ENCODE measurements at places on chromosomes 2 and 18. TPM values are rescaled to one million over a fixed set of nuclear protein-coding genes. Genes with fewer than 3 reads are reported as not detected.

GRCh38 chr18:627231-627630 lies 30.2 kb upstream of the TYMS start:
- no peak for DNase-seq

The OR6B2 gene
- total RNA-seq, result not detected

DNA sequence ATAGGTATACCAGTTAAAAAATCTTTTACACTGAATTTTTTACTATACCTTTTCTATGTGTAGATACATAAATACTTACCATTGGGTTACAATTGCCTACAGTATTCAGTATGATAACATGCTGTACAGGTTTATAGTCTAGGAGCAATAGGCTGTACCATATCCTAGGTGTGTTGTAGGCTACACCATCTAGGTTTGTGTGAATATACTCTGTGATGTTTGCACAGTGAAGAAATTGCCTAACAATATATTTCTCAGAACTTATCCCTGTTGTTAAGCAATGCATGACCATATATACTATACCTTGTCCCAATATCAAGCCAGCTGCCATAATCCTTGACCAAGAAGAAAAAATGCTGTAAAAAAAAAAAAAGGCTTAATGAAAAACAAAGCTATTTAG lies 114.5 kb downstream of the PIGN start:
- DNase-seq, result no peak

DNA sequence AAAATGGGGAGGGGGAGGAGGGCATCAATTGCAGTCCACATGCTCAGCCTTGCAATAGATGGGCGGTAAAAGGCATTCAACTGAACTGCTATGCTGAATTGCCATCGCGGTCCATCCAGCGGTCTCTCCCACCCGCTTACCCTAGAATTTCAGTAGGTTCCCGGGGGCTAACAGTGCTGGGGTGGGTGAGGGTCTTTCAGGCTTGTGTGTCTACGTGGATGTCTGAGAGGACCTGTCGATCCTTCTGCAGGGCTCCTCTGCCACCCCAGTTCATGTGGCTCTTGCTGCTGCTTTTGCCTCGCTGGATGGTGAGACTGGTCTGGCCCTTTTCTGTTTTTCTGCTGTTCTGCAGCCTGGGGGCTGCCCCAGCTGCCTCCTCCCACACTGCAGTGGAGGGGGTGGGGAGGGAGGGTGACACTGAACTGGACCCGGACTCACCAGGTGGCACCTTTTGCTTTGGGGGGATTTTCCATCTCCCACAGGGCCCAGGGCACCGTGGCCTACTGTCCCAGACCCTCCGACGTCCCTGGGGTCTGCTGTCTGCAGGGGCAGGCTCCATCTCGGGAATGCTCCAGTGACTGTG lies 14.1 kb downstream of the ACKR3 start:
- DNase-seq, result no peak

- DNase-seq, result no peak
Observed at GRCh38 chr2:107698861-107699260, 127.8 kb upstream of the RGPD4 start.

DNA sequence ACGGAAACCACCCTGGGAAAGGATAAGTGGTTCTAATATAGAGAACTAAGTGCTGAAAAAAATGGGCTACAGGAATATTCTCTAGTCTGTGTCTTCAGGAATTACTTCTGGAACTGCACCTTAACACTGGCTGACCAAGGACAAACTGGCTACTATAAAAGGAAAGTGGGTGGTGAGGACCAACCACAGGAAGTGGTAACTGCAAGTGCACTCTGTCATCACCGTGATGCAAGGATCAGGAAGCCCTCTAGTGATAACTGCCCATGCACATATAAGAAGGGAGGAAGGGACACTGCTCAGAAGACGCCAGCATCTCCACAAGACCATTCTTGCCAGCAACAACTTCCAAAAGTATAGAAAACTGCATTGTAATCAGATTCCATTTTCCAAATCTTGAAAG lies 424.4 kb upstream of the RGPD4 start:
- no peak for DNase-seq

GRCh38 chr18:73669297-73669696 lies 478.3 kb downstream of the FBXO15 start:
- no peak for DNase-seq

- no peak for DNase-seq
Observed at GRCh38 chr2:112108178-112108832, 29.9 kb upstream of the FBLN7 start.

The GPAT2 gene
- not detected for total RNA-seq

DNA sequence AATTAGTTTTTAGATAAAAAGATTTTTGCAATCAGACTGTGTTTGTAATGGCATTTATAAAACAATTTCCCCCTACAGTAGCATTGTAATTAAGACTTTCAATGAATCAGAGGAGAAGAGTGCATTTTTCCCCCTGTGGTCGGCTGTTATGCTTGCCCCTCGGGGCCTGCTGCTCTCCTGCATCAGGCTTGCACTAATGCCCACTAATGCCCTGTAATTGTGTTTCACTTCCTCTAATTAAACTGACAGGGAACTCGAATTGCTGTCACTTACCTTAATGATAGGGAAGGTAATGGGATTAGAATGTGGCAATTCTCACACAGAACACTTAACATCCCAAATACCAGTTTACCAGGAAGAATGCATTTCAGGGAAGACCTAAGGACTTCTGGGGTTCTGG lies 61.2 kb upstream of the LRRTM1 start:
- no peak for DNase-seq

The CNDP2 gene
- 105 TPM for total RNA-seq

GRCh38 chr2:137250401-137250800 lies 485.1 kb downstream of the THSD7B start:
- DNase-seq, result no peak

The PDE1A gene
- 41.1 TPM for total RNA-seq

DNA sequence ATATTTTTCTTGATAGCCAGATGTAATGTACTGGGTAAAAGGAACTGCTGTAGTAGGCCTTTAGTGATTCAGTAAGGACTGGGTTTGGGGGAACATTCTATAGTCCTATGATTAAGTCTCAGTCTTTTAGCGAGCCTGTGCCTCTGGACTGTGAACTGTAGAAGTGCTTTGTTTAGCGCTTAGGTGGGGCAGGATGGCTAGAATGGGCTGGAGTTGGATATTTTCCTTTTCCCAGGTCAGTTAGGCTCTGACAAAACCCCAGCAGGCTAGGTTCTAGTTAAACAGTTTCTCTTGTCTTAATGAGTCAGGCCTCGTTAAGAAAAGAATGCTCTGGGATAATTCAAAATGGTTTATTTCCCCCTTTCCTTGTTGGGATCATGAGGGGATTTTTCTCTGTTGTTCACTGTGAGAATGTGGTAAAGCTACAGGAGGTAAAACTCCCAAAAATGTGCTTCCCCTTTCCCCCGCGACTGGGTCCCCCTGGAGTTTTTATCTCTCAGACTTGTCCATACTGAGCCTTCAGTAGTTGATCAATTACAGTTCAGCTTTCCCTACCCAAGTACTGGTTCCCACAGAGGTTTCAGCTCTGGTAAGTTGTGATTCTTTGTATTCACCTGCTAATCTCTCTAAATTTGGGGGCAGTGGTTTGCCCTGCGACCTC lies 31.5 kb downstream of the EHBP1 start:
- DNase-seq, result no peak

The DPY30 gene
- 92.5 TPM for total RNA-seq

- no peak for DNase-seq
Observed at GRCh38 chr18:73366713-73367112, 498.9 kb upstream of the NETO1 start.

The PIKFYVE gene
- 38.4 TPM for total RNA-seq

DNA sequence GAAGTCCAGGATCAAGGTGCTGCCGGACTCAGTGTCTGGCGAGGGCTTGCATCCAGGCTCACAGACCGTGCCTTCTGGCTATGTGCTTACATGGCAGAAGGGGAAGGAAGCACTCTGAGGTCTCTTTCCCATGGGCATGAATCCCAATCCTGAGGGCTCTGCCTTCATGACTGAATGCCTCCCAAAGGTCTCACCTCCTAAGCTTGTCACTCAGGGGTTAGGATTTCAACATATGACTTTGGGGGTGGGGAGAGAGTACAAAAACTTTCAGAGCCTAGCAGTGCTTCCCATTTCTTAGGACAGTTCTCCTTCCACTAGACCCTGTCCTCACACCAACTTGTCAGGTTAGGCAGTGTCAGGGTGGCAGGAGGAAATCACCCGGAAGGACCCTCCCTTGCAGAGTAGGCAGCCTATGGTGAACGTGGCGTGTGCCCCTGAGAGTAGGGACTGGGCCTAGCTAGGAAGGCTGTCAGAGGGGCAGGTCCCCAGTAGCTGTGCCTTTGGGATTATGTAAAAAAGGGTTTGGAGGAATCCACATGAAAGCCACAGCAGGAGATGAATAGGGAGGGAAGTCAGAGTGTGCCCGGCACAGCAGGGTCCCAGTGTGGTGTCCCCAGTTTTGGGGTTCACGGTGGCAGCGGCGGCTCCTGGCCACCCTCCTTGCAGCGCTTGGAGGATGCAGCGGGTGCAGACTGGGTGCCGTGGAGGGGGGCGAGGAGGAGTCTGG lies 233.3 kb downstream of the LDLRAD4 start:
- DNase-seq, result no peak

DNA sequence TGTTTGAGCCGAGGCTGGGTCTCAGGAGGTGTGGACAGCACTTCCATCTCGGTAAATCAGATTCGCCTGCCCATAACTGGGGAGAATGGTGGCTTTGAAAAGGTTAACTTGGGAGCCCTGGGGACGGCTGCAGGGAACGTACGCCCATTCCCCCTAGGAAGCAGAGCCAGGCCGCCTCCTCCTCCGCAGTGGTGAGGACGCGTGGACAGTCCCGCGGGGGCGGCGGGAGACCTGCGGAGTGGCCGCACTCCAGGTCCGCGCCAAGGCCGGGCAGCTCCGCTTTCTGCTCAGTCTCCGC lies 845 bp upstream of the MYCN start:
- no peak for DNase-seq

- DNase-seq, result no peak
Observed at GRCh38 chr2:173483137-173483536, 128.5 kb downstream of the CDCA7 start.

DNA sequence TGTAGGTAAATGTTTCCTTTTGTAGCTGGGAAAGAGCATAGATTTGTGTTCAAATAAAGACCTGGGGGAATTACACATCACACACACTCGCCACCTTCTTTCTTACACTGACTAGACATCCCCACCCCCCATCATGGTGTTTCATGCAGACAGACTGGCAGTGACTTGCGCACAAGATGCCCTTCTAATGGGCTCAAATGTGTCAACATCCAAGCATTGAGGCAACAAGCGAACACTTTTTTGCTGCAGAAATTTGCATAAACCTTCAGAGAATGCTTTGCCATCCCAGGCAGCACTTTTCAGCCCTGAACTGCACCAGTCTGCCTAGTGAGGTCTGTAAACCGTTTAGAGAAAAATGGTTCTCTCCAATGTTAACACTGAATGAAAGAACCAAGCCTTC lies 4.5 kb downstream of the HOXD8 start:
- DNase-seq, result no peak

The KCNK3 gene
- total RNA-seq, result 1.2 TPM

The FER1L5 gene
- not detected for total RNA-seq

DNA sequence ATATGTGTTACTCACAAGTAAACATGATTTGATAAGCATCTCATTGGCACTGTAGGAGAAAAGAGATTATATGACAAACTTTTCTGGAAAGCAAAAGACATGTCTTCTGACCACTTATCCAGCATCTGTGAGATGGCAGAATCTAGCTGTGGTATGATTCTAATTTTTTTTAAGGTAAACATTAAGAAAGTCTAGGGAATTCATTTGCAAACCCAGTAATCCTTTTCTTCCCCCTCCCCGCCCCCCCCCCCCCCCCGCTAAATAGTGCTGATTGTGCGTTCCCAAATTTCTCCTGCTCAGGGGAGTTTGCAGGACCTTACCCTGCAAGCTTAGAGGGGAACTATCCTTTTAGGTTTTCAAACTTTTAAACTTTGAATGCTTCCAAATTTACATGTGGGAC lies 12.1 kb downstream of the MRPL44 start:
- no peak for DNase-seq

GRCh38 chr2:16680781-16681180 lies 15.1 kb upstream of the CYRIA start:
- DNase-seq, result no peak

The TSPYL6 gene
- total RNA-seq, result not detected

DNA sequence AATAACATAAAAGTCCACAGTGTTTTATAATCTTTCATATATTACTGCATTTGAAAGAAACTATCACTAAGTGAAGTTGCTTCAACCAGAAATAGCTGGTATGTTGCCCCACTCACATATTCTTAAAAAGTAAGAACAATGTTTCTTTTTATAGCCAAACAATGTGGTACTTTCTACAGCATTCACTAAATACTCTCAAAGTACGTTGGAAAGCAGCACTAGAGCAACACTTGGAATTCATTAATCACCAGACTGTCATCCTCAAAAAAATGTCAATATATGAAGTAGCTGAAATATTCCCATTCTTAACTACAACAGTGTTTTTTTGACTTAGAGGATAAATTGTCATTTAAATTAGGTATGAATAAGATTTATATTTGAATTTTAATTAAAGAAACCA lies 32.8 kb downstream of the COBLL1 start:
- DNase-seq, result no peak

The ITM2C gene
- total RNA-seq, result 36.2 TPM

DNA sequence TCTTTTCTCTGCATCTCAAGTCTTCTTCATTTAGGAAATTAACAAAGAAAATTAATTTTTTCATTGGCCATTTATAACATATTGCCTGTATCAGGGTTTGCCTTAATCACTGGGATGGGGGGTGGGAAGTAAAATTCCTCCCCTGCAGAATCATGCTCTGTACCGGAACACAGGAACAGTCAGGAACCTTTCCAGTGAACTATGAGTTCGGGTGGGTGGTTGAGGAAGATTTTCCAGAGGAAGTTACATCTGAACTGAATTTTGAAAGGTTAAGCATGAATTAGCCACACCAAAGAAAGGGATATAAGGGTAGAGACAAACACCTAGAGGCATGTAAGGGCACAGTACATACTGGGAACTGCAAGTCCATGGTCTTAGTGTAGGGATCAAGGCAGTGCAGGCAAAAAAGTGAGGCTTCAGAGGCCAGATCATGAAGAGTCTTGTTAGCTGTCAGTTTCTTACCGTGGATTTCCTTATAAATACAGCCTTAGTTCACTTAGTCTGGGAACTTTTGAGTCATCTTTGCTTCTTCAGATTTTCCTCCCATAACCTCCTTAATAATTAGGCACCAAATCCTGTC lies 55.6 kb downstream of the FAM117B start:
- DNase-seq, result no peak

- no peak for DNase-seq
Observed at GRCh38 chr18:23228102-23229061, 93.1 kb downstream of the CABLES1 start.

- DNase-seq, result no peak
Observed at GRCh38 chr2:221741496-221742211, 169.6 kb upstream of the EPHA4 start.

DNA sequence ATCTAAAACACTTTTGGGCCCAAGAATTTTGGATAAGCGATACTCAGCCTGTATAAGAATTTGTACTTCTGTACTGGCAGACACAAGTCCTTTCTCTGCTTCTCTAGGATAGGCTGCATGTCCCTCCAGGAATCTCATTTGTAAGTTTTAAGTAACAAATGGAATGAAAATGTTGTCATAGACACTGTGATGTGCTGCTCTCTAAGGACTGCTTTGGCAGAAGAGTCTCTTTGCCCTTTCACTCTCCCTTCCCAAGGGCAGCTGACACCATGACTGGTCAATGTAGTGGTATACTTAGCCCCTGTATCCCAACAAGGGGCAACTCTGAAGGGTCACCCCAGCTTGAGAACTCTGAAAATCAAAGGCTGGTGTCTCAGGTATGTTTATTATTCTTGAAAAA lies 27.3 kb downstream of the PLA2R1 start:
- DNase-seq, result no peak
